ENCODE measurements at places on chromosomes 7 and 10. TPM values are rescaled to one million over a fixed set of nuclear protein-coding genes. Genes with fewer than 3 reads are reported as not detected.

- DNase-seq = no peak
These were observed 19.1 kb downstream of the ABLIM1 start for GRCh38 chr10:114638821-114639625.

- no peak for DNase-seq
These were observed 68.2 kb downstream of the ENO4 start for GRCh38 chr10:116917481-116917880.

The PGAM2 gene
- 0.67 TPM for total RNA-seq

The MKRN1 gene
- 73.6 TPM for total RNA-seq

GRCh38 chr7:107700570-107700969 lies 39.9 kb downstream of the SLC26A4 start:
- DNase-seq = no peak

The ZNF680 gene
- 10.9 TPM for total RNA-seq

DNA sequence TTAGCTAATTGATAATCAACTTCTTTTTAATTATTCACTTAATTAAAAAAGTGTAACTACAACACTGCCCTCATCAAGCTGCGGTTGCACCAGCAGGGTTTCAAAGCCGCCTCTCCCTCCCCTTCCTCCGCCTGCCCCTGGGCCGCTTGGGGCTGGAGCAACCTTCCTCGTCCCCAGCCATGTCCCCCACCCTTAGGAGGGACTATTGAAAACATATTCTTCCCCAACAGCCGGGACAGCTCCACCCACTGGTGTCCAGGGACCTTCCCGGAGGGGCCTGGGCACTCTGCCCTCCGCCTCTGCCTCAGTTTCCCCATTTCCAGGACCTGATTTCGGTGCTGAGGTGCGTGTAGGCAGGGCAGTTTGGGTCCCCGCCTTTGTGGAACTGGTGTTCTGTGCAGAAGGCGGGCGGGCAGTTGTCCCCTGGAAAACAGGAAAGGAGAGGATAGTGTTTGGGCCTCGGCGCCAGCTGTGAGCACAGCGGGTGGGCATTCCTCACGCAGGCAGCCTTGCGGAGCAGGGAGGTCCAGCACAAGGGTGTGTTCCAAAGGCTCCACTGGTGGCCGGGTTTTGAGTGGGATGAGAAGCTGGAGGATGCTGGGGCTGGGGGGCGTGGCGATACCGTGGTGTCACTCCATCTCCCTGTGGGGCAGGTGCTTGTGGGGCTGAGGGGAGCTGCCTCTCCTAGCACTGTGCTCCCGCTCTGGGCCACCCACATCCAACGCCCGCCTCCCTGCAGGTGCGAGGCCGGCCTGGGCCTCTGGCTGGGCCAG lies 15.7 kb downstream of the UNCX start:
- no peak for DNase-seq

The GBX1 gene
- total RNA-seq = not detected

The UBTD1 gene
- total RNA-seq = 1.8 TPM

DNA sequence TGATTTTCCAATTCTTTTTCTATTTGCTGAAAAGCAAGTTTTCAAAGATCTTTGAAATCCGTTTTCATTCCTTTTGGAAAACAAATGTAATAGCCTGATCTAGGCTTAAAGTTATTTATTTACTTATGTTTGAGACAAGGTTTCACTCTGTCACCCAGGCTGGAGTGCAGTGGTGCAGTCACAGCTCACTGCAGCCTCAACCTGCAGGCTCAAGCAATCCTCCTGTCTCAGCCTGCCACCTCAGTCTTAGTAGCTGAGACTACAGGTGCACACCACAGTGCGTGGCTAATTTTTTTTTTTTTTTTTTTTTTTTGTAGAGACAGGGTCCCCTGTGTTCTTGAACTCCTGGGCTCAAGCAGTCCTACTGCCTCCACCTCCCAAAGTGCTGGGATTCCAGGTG lies 4.6 kb downstream of the ST7 start:
- no peak for DNase-seq

The HTR5A gene
- total RNA-seq = not detected

The TMEM139 gene
- 1.1 TPM for total RNA-seq

DNA sequence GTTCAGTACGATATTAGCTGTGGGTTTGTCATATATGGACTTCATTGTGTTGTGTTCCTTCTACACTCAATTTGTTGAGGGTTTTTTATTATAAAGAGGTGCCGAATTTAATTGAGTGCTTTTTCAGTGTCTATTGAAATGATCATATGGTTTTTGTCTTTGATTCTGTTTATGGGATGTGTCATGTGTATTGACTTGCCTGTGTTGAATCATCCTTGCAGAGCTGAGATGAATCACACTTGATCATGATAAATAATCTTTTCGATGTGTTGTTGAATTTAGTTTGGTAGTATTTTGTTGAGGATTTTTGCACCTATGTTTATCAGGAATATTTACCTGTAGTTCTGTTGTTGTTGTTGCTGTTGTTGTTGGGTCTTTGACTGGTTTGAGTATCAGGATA lies 39.8 kb downstream of the ATOH7 start:
- DNase-seq = no peak

GRCh38 chr10:3455385-3456334 lies 283.1 kb upstream of the PITRM1 start:
- DNase-seq = no peak

DNA sequence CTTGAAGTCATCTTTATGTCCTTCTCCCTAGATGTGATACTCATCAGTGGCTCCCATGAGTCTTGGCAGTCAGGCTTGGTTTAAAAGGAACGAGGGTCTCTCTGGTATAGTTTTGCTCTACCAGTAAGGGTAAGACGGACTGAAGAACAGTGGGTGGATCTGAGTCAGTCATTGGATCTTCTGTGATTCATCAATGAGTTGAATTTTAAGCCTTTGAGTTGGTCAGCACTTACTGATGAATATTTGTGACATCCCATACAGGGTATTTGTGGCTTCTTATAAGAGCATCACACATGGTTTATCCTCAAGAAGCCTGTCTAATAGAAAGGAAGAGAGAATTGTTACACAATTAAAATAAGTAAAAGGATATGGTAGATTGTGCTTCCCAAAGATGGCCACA lies 87.3 kb upstream of the NAMPT start:
- no peak for DNase-seq

DNA sequence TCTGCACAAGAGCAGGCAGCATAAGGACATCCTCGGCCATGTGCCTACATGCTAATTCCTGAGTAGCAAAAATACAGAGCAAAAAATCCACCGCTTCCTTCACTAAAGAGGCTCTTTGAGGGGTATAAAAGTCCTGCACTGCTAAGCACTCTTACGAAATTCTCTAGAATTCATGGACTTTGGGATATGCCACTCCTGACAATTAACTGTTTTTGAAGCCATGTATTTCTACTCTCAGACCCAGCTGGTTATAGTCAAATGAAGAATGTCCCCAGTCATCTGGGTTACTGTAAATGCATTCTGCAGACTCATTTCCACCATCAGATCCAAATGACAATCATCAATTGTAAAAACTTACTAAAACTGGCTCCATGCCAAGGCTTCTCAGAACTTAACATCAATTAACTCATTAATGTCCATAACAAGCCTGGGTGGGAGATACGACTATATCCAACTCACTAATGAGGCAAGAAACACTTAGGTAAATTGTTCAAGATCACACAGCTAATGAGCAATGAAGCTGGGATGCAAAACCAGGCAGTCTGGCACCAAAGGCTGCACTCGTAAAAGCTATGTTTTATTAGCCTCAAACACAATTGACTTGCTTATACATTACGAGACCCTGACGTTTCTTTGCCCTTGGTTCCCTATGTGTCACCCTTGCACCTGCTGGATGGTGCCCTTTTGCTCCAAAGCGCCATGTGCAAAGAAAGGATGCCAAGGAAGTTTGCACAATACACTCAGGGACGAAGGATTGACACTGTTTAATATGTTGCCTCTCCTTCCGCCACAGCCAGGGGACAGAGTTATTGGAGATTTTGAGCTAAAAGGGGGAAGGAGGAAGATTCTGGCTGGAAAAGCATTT lies 250.4 kb downstream of the ELMO1 start:
- DNase-seq = no peak

GRCh38 chr10:106301146-106301545 lies 863.4 kb downstream of the SORCS1 start:
- DNase-seq = no peak

The NODAL gene
- not detected for total RNA-seq

DNA sequence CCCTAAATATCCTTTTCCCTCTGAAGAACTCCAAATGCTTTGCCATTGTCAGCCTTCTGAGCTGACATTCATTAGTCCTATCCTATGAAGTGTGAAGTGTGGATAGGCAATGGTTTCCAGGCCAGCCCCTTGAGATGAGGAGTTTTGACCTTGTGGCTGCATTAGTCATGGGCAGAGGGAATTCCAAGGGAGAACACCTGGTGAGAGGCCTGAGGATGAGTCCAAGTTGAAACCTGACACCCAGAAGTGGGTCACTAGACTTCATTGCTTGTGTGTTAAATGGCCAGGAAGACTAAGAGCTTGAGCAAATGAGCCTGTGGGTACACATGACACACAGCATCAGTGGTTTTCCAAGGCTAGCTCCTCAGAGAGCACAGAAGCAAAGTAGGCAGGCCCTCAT lies 260.8 kb downstream of the SKAP2 start:
- DNase-seq = no peak

DNA sequence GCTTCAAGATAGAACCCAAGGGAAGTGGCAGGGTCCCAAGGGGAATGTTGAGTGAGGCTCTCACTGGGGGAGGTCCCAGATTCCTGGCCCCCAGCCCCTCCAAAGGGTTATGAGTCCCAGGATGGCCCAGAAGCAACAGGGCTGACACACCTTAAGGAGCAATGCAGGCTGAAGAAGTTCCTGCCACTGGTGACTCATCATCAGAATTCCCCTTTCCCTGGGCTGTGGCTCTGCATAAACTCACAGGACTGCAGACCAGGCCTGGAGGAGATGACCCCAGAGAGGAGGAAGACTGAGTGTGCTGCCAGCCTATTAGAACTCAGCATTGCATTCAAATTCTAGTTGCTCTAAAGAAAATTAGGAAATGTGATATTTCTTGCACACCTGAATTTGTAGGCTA lies 126.7 kb downstream of the DPP6 start:
- DNase-seq = no peak

- DNase-seq = no peak
These were observed 34.9 kb upstream of the CNPY1 start for GRCh38 chr7:155581107-155581830.

DNA sequence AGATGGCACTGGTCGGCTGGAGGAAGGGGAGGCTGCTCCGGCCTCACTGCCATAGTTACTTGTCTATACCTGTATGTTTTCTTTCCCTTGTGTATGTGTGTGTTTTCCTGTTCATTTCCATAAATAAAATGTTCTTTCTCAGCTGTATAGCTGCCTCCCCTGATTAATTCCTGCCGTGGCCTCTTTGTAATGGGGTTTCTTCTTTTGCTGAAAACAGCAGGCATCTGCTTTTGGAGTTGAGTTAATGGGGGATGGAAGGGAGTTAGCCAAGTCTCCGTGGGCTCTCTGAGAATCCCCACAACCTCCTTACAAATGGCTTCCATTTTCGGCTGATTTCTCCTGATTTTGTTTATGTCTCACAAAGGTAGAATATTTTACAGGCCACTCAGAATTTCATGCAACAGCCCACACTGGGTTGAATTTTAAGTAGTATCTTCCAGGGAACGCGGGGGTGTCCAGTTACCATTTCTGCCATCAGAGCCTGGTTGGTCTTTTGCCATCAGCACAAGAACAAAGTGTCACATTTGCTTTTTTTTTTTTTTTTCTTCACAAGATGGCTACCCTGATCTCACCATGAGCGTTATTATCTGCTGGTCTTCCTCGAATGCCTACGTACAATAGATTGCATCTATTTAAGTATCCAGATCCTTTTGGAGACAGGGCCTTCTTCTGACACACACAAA lies 88.1 kb upstream of the NRP1 start:
- no peak for DNase-seq

- DNase-seq = no peak
These were observed 103.7 kb downstream of the ZNF92 start for GRCh38 chr7:65477326-65477725.

The JCAD gene
- 3.4 TPM for total RNA-seq

All from activated T-helper 2 cell treated with anti-CD3 and anti-CD28 coated beads, Interferon-gamma antibody, Interleukin-2, Interleukin-4, amounts not matched to agents 10 μg/mL and 5 μg/mL and 100 μg/mL, durations not matched to agents 14 hours and 24 hours and 36 hours (primary cell).